Caki2 (cell line): ENCODE measurements at places on chromosomes 12 and 14. TPM values are rescaled to one million over a fixed set of nuclear protein-coding genes. Genes with fewer than 3 reads are reported as not detected.

Gene KLRF1
- total RNA-seq, result 1.2 TPM in 1 of 2 replicates, not detected in the other

Gene NT5DC3
- total RNA-seq, result 4.5 and 6.6 TPM in 2 replicates

- no peak for DNase-seq
Measured at GRCh38 chr12:7175493-7175892, 14.0 kb upstream of the PEX5 start.

DNA sequence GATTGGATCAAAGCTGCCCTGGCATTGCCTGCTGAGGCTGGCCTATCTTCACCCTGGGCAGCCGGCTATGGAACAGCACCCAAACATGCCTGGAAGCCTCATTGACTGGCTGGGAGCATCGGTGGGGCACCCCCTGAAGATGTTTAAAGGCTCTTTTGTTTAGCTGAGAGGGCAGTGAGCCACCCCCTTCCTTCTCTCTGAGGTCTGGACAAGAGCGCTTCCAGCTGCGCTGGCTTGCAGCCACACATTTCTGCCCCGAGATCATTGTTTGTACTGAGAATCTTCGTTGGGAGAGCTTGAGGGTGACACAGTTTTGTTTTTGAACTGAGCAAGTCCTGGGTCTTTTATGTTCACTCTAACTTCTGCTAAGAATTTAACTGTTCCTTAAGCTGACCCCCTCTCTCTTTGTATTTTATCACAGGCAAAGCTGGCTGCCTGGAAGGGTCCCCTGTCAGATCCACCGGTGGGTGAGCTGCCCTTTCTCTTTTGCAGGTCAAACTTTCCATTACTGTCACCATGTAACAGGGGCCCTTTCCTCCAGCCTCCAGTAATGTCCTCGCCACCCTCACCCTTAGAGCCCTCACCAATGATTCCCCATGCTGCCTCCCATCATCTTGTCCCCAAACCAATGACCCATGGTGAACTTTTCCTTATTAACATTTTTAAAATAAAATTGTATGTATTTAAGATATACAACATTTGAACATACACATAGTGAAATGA, 212.2 kb downstream of the KIF26A start:
- no peak for DNase-seq
